Astrocyte (in vitro differentiated cells and primary cell): ENCODE measurements at places on chromosomes 4 and X. TPM values are rescaled to one million over a fixed set of nuclear protein-coding genes. Genes with fewer than 3 reads are reported as not detected.

RAB41 gene
- not detected in 2 replicates for total RNA-seq

PITX2 gene
- total RNA-seq = 3.8 and 4.2 TPM in 2 replicates

SSX1 gene
- total RNA-seq = not detected in 2 replicates

TSPAN5 gene
- total RNA-seq = 61.4 and 69.0 TPM in 2 replicates

SPIN2A gene
- total RNA-seq = 1.2 TPM in 2 replicates

MBTPS2 gene
- 18.8 and 19.8 TPM in 2 replicates for total RNA-seq

FABP2 gene
- total RNA-seq = not detected in 2 replicates

KLHL4 gene
- total RNA-seq = 16.4 and 19.8 TPM in 2 replicates

STPG2 gene
- 0.14 TPM in 1 of 2 replicates, not detected in the other for total RNA-seq

TLR3 gene
- total RNA-seq = 1.9 and 2.6 TPM in 2 replicates

DNA sequence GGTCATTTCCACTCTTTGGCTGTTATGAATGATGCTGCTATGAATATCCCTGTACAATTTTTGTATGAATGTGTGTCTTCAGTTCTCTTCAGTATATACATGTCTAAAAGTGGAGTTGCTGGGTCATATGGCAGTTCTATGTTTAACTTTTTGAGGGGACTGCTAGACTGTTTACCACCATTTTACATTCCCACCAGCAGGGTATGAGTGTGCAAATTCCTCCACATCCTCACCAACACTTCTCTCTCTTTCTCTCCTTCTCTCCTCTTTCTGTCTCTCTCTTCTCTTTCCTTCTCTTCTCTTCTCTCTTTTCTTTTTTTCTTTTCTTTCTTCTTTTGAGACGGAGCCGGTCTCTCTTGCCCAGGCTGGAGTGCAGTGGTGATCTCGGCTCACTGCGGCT, 7.8 kb downstream of the WWC2 start:
- no peak for DNase-seq

- DNase-seq = peak; percentile 22
Observed at GRCh38 chrX:141733371-141733770, 34.8 kb upstream of the SPANXD start.

DNA sequence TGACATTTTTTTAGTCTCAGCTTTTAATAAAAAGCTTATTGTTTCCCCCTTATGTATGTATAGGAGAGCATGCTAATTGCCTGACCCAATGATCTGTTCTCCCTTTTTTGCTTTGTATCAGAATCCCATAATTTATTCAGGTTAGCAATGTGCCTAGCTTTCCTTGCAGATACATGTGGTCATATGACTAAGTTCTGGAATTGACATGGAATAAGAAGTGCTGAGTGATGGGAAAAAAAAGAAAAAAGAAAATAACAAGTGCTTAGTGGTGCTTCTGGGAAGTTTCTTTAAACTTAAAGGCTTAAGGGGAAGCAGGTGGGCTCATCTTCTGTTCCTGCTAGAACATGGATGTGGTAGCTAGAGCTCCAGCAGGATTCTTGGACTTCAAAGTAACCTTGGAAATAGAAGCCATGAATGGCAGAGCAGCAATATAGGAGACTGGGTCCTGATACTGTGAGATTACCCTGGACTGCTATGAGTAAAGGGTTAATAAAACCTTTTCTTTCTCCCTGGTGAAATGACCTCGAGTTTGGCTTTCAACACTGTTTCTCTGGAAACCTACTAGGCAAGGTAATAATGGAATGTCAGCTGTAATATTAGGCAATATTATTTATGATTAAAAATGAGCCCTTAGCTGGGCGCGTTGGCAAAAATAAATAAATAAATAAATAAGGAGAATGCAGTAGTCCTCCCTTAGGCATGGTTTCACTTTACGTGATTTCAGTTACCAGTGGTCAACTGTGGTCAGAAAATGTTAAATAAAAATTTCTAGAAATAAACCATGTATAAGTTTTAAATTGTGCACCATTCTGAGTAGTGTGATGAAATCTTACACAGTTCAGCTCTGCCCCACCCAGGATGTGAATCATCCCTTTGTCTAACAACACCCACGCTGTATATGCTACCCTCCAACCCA, 16.7 kb upstream of the RBM41 start:
- DNase-seq = peak; percentile 64

- no peak for DNase-seq
Observed at GRCh38 chr4:91220315-91220714, 1083.5 kb upstream of the GRID2 start.

- DNase-seq = no peak
Observed at GRCh38 chr4:152436384-152436783, 99.5 kb downstream of the FBXW7 start.

DNA sequence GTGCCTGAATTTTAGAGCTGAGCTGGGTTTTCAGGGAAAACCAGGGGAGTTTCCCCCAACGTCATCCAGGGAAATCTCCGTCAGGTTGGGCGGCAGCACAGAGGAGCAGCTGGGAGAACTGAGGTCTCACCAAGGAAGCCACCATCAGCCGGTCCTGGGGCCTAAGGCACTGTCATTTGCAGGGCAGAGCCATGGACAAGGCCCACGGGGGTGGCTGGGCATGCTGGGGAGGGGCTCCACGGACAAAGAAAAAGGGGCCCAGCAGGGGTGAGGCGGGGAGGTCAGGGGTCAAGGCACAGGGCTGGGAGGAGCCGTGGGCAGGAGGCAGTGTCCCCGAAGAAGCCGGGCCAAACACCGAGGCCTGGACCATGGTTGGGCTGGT, 109.8 kb downstream of the HMX1 start:
- no peak for DNase-seq

DNA sequence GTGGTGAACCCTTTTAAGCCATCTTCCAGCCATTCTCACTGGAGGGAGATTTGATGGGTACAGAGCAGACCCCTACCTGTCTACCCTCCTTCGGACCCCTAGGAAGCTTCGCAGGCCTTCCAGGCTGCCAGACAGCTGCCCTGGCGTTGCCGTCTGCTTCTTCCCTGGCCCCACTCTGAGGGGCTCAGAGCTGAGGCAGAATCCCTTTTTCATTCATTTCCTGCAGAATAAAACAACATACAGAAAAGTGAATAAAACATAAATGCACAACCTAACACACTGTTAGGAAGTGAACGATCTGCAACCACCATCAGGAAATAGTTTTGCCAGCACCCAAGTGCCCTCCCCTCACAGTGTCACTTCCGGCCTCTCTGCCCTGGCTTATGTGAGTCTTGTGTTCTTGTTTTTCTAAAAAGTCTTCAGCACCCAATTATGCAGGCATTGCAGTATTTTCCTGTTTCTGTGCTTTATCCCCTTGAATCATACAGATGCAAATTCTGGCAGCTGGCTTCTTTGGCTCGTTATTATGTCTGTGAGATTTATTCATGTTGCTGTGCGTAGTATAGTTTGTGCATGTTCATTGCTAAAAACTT, 5.6 kb upstream of the ADD1 start:
- no peak for DNase-seq

DNA sequence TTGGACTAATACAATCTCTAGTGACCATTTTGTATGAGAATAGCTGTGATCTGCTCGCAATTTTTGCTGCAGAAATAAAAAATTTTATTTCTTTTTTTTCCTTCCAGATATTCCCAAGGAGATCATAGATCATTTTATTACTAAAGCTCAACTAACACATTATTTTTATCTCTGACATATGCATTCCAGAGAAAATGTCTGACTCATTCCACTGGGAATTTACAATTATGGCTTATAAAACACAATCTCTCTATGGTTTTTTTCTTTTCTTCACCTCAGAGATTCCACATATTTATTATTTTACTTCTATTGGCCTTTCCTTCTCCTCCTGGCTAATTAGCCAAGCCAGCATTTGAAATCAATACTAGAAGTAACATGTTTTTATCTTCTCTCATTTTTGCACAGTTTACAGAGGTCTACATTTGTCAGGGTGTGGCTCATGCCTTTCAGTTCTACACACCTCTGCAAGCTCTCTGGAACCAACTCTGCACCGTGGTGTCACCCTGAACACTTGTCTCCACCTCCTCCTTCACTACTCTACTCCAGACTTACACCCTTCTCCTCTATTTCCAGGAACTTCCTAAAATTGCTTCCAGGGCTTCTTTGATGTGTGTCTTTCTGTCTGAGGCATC, 59.8 kb upstream of the GPM6A start:
- DNase-seq = peak; percentile 38

DNA sequence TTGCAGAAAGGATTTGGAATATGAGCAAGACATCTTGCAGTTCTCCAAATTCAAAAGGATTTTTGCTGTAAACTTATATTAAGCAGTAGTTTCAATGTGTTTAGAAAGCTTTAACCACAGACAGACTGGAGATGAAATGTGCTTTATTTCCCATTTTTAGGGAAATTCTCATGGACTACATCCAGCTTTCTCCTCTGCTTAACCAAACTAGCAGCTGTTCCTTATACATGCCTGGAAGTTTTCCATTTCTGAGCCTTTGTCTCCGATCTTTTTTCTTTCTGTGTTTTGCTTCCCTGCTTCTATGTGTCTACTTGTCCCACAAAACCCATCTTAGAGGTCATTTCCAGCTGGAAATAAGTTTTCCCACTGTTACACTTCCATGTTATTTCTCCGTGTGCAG, 41.6 kb downstream of the TMA16 start:
- peak; percentile 10 for DNase-seq

- DNase-seq = peak; percentile 45
Observed at GRCh38 chrX:122512561-122513072, 671.5 kb upstream of the GRIA3 start.

- peak; percentile 88 for DNase-seq
Observed at GRCh38 chr4:52051615-52052474, 741 bp downstream of the SPATA18 start.

DNA sequence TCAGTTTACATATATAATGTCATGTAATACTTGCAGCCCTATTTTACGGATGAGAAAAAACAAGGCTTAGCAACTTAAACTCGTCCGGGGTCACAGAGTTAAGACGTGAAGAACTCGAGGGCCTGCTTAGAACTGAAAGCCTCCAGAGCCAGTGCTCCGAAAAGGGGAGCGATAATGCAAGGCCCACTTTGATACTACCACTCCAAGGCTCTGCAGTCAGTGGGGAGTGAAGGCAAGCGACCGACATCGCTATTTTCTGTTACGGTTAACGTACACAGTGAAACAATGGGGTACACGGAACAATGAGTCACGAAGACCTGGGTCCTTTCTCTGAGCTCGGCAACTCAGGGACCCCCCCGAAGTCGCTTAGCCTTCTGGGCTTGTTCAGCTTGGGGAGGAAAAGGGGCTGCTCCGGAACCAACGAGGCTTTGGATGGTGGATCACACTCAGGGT, 965 bp downstream of the PPA2 start:
- no peak for DNase-seq

- DNase-seq = no peak
Observed at GRCh38 chrX:154649503-154650220, 3.7 kb downstream of the CTAG2 start.

DNA sequence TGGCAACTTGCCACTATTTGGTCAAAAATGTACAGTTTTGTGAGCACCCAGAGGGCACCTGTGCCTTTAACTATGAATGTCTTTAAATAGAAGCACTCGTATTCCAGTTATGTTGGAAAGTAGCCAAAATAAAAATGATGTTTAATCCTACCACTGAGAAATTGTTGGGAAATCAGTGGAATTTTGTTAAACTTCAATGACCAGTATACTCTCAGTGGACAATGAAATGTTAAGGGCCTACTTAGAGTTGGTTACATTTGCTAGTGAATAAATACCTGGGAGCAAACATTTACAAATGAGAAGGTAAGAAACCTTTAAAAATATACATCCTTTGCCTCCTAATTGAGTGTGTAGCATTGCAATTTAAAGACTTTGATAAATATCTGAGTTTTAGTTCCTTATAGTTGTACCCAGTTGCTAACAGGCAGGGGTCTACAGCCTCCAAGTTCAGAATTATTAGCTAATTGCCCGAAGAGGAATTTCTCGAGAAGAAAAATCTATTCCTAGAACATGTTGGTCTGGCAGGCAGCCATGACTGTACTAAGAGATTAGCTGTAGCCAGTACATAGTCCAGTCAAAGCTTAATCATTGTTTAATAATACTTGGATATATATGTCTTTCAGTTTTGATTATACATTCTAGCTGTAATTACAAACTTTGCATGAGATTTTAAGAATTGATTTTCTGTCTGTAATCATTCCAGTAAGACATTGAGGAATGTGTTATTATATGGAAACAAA, 93.2 kb downstream of the IL1RAPL2 start:
- DNase-seq = peak; percentile 52

GRCh38 chr4:55727746-55728145, 91.6 kb upstream of the NMU start:
- no peak for DNase-seq

GRCh38 chr4:6027392-6027791, 9.2 kb upstream of the C4orf50 start:
- no peak for DNase-seq

GRCh38 chr4:52076731-52077130, 25.6 kb downstream of the SPATA18 start:
- no peak for DNase-seq

DNA sequence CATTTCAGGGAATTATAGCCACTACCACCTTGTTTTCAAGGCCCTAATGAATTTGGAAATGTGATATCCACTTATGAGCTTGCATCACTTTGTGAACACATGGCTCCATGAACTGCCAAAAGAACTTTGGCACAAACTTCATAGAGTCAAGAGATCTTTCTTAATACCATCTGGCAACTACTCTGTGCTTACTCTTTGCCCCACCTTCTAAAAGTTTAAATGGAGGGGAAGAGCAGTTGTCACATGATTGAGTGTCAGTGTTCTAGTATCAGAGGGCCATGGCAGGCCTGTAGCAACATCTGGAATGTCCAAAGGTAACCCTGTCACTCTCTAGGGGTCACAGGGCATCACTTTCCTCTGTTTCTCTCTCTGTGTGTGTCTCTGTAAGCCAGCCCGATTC, 2.6 kb upstream of the ADH1B start:
- DNase-seq = no peak

DNA sequence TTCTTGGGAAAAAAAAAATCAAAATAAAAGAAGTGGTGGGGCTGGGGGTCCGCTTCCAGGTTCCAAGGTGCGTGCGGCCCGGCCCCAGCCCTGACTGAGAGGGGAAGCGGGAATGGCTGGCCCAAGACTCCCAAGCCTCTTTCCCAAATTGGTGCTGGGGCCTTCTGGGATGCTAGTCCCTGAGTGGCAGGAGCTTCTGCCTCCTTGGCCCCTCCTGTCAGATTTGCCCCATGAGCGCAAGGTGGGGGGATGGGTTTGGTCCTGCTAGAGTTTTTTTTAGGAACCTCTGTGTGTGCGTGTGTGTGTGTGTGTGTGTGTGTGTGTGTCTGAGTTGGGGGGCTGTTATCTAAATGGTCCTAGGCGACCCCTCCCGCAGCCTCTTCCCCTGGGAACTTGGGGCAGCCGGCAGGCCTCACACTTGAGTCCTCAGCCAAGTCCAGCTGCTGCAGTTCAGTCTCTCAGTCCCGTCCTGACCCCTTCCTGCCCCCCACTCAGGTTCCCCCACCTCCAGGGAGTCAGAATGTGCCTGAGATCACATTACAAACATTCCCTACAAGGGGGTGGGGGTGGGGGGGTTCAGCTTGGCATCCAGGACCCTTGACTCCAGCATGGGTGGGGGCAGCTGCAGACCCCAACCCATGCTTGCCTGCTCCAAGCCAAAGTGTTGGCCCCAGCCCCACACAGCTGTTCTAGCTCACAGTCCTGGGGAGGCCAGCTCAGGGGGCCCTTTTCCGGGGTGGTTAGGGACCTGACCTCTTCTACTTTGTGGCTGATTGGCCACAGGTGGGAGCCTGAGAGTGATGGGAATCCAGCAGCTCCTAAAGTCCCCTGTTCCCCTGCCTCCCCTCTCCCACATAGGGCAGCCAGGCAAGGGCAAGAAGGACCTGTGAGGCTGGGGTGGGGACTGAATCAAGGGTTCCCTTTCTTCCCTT, 4.0 kb downstream of the EFNB1 start:
- DNase-seq = no peak
